ENCODE measurements at places on chromosomes 3 and 15. TPM values are rescaled to one million over a fixed set of nuclear protein-coding genes. Genes with fewer than 3 reads are reported as not detected.
A peak's percentile ranks its signal among the peaks of the same experiment; 100 is the strongest.

SLC26A6 gene
- 59.0 TPM for total RNA-seq

HCN4 gene
- not detected for total RNA-seq

AADAC gene
- total RNA-seq: not detected

IL12A gene
- total RNA-seq: 0.63 TPM

CPN2 gene
- not detected for total RNA-seq

DNA sequence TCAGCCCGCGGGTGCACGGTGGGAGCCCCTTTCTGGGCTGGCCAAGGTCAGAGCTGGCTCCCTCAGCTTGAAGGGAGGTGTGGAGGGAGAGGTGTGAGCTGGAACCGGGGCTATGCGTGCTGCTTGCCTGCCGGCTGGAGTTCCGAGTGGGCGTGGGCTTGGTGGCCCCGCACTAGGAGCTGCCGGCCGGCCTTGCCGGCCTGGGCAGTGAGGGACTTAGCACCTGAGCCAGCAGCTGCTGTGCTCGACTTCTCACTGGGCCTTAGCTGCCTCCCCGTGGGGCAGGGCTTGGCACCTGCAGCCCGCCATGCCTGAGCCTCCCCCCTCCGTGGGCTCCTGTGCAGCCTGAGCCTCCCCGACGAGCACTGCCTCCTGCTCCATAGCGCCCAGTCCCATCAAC, 36.0 kb downstream of the TRH start:
- DNase-seq: no peak

DNA sequence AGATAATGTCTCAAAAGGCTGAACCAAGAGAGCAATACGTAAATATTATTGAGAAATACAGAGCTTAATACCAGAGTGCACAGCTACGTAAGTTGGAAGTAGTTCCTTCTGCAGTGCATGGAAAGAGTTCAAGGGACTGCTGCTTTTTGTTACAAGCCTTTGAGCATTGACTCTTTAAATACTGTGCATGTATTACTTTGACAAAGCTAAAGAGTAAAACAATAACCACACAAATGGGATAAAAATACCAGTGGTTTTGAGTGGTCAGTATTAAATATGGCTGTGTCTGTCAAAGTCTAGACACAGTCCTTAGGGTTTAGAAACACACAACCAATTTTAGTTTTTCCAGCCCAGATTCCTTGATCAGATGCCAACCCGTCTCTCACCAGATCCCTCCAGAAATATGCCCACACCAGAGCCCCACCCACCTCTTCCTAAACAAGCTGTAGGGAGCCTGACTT, 62.1 kb downstream of the SSR3 start:
- DNase-seq: no peak

- DNase-seq: no peak
These were observed 49.5 kb downstream of the CEP63 start for GRCh38 chr3:134535186-134535970.

DNA sequence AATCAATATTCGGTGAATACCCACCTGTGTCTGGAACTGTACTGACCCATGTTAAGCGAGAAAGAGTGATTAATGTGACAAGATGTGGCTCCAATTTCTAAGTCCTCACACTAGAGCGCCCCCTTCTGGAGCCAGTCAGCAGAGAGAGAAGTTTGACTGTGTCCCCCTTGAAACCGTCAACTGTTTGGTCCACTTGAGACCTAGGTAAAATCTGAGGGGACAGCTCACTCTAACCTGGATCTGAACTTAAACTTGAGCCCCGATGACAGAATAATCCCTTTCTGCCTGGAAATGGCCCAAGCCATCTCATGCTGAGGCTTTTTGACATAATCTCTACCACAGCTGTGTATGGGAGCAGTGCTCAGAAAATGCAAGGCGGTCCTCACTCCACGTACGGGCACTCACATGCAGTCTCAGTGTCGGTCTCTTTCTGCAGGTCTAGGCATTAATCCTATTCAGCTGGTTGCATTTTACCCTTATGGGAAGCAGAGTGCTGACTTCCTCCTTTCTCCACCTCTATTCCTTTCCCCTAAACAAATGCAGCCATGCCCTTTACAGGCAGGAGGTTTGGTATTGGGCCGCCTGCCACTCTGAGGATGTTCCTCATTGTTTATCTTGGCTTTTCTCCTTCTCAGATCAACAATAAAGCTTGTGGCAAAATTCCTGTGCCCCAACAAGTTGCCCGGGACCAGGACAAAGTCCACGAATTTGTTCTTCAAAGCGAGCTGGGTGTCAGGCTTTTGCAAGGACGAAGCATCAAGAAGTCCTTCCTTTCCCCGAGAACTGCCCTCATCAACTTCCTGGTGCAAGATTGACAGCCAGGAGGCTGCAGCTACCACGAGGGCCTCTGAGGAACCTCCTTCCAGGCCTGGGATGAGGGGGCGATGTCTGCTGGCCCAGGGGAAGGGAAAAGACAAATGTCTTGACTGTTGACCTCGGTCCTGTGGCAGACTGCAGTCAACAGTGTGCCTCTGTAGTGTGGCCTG, 47.5 kb upstream of the LIMD1 start:
- DNase-seq: no peak

DNA sequence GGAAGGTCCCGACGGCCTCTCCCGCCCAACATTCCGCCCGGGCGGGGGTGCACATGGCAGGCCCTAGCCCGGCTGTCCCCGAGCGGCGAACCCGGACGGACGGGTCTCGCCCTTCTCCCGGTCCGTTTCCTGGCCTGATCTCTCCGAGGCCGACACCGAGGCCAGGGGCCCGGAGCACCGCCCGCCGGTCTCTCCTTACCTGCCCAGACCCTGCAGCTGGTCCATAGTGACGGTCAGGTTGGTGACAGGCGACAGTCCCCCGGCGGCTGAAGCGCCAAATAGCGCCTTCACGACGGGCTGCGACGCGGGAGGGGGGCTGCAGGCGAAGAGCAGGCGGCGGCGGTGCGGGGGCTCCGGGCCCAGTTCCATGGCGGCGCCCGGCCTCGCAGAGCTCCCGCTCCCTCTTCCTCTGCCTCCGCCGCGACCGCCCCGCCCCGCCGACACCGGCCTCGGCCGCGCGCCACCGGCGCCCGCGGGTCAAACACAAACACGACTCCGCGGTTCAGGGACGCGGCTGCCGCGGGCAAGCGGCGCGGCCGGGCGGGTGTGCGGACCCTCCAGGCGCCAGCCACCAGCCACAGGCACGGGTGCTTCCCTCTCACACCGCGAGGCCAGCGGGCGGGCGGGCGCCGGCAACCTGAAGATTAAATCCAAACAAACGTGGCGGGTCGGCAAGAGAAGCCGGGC, 495 bp downstream of the CDC25A start:
- DNase-seq: peak; percentile 61

DNA sequence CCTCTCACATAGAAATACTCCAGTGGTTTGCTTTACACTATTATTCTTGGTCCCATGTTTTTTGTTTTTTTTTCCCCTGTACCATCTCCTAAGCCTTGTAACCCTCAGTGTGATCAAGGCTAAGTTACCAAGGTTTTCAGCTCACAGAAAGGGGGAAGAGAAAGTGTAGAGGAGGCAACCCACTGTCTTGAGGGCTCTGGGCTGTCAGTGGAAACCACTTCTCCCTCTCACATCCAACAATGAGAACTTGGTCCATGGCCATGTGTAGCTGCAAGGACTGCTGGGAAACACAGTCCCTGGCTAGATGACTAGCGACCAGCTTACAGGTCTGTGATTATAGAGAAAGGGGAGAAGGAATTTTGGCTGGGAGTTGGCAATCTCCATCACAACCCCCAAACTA, 30.3 kb downstream of the GPD1L start:
- no peak for DNase-seq

DNA sequence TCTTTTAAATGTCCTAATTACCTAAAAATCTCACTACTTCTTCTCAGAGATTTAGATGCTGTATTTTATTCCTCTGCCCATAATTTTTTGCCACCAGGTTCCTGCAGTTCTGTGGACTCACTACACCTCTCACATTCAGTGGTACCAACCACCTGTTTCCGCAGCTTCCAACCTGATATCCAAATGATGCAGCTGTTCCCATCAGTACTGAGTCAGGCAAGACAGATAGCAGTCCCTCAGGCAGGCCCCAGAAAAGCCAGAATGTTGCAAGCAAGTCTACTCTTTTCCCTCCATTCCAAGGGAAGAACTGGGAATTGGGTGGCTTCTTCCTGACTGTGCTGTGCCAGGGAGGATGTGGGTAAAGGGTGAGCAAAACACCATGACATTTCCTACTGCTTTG, 39.0 kb downstream of the MNS1 start:
- no peak for DNase-seq

DNA sequence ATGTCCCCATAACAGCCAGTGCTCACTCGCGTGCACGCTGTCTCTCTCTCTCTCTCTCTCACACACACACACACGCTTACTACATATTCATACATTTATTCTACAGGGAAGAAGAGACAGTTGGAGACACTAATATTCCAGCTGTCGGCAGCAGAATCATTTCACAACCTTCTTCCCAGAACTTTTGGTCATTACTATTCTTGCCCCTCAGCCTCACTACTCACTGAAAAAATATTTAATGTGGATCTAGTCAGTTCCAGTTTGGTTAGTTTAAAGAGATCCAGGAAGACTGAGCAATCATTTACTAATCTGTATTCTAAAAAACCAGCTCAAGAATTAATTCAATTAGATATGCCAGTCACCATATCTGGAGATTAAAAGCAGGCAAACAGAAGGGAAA, 394.9 kb downstream of the PTPRG start:
- DNase-seq: no peak
